Brain pericyte (primary cell): ENCODE measurements at places on chromosomes 11 and 22.

- DNase-seq = no peak
Observed at GRCh38 chr22:17806437-17806836, 32.2 kb upstream of the BID start.

GRCh38 chr11:134939905-134940304 is 527.9 kb upstream of the B3GAT1 start:
- DNase-seq = no peak

DNA sequence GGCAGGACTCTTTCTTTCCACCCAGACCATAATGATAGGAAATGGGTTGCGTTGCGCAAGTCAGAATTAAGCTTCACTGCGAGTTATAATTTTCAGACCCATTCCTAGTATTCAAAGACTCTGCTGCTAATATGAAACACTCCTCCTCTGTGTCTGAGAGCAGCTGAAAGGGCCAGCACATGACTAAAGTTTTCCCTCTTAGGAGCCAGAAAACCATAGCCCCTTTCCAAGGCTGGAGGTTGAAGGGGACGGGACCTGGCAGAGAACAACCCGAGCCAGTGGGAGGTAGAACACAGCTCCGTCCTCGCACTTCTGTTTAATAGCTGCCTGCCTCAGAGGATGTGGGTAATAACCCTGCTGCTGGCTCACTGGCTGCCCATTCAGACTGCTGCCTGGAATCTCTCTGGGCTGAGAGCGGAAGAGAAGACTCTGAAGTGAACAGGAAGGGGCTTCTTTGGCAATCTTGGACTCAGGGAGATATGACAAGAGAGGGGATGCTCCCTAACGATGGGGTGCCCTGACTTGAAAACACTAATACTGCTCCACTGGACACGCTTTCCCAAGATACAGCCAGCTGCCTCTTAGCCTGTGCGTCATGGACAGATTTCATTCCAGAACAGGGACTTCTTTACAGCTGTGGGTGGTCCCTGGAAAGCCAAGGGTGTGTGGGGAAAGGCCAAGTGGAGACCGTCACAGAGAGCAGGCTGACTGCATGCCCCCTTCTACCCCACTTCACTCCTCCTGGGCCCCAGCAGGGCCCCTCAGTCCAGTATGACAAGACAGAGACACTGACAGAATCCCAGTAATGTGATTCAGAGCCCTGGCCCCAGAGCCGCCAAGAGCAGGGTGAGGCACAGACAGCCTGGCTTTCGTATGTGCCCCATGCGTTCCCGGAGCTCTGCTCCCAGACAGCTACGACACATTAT is 156.9 kb downstream of the FEZ1 start:
- peak; percentile 41 for DNase-seq

DNA sequence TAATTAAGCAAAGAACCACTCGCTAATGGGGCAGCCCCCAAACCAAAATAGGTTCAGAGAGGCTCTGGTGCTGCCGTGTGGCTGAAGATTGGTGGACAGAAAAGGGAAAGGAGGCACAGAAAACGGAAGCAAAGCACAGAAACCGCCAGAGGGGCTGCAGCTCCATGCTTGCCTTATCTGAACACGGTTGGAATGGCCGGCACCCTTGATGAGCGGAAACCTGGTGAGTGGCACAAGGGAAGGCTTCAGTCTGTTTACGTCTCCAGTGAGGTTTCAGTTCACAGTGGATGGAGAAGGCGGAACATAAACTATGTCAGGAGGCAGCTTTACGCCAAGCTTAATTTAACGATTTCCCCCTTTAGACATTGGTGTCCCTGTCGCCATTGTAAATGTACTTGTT is 5.2 kb upstream of the PRR33 start:
- no peak for DNase-seq

- DNase-seq = no peak
Observed at GRCh38 chr22:43897751-43898261, 6.0 kb upstream of the PNPLA5 start.

DNA sequence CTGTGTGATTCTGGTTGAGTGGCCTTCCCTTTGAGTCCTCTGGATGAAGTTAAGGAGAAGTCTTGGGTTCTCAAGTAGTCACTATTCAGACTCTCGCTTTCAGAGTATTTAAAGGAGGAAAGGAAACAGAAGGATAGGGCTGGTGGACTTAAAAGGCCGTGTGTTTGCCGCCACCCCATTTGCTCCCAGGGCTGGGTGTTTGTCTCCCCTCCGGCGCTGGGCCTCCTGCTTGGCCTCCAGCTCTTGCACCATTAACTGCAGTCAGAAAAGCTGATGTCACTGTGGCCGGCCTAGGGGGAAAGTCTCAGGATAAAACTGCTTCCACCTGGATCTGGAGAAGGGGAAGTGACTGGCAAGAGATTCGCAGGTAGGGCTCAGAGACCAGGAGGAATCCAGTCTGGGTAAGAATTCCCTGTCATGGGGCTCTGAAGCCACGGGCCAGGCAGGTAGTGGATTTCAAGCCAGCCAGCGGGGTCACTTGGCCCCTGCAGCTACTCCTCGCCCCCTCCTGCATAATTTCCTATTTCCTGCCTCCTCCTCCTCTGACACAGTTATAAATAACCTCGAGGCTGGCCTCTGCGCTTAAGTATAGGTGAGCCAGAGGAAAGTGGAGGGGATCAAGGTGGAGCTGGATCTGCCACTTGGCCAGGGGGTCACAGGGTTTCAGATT is 17.1 kb downstream of the TIMP3 start:
- no peak for DNase-seq

DNA sequence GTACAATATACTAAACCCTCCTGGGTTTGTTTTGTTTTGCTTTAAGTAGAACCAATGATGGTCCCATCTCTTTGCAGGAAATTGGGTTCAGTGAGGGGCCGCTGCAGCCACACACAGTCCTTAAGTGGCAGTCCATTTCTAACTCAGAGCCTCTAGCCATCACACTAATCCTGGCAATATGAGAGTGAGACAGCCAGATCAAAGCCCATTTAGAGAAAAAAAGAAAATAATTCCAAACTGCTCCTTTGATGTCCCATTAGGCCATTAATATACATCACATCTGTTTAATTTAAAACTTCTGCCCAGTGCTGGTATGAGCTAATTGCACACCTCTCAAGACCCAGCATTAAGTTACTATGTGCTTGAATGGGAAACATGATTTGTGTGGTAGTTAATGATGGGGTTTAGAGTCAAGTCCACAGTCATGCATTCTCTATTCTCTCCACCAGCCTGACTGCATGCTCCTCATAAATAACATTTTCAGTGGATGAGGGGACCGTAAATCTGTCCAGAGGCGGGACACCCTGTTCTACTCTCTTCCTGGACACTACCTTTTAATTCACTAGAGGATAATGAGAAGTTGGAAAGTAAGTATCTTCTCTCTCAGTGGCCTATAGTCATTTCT is 53.8 kb upstream of the BIRC3 start:
- DNase-seq = no peak

DNA sequence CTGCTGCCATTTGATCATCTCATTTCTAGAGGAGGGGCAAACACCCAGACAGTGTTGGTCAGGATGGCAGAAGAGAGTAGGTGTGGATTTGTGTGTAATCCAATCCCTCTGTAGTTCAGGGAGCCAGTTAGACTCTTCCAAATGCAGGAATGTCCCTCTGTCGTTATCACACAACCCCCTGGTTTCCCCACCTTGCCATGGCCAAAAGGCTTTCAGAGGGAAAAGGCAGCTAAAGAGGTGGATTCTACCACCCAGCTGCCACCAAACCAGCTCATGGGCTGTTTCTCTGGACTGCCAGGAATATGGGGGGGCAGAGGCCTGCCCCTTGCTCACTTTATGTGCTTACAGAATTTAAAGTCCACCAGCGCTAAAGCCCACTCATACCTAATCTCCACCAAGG is 18.1 kb downstream of the TSKU start:
- DNase-seq = no peak
